ENCODE measurements at places on chromosomes 2 and 18. TPM values are rescaled to one million over a fixed set of nuclear protein-coding genes. Genes with fewer than 3 reads are reported as not detected.

ROCK2 gene
- total RNA-seq: 119 TPM

REEP1 gene
- total RNA-seq: 0.14 TPM

SH3RF3 gene
- not detected for total RNA-seq

TWIST2 gene
- total RNA-seq: 0.11 TPM

FTCDNL1 gene
- 1.4 TPM for total RNA-seq

ADRA2B gene
- not detected for total RNA-seq

SPC25 gene
- total RNA-seq: 26.5 TPM

PRKCE gene
- total RNA-seq: 3.9 TPM

HADHA gene
- total RNA-seq: 270 TPM

ABCG8 gene
- 8.8 TPM for total RNA-seq

TTC31 gene
- 28.3 TPM for total RNA-seq

C18orf54 gene
- total RNA-seq: 8.1 TPM

TET3 gene
- 6.8 TPM for total RNA-seq

CARF gene
- 3.7 TPM for total RNA-seq

GAREM2 gene
- 0.31 TPM for total RNA-seq

CD207 gene
- 0.27 TPM for total RNA-seq

TUBA3D gene
- not detected for total RNA-seq

CCDC68 gene
- total RNA-seq: 4.6 TPM

DHX57 gene
- 33.3 TPM for total RNA-seq

GALNT13 gene
- 4.8 TPM for total RNA-seq

MZT2B gene
- 410 TPM for total RNA-seq

CNDP1 gene
- total RNA-seq: not detected

All from HepG2 (cell line).